ENCODE measurements at places on chromosomes 16 and 17. TPM values are rescaled to one million over a fixed set of nuclear protein-coding genes. Genes with fewer than 3 reads are reported as not detected.

DNA sequence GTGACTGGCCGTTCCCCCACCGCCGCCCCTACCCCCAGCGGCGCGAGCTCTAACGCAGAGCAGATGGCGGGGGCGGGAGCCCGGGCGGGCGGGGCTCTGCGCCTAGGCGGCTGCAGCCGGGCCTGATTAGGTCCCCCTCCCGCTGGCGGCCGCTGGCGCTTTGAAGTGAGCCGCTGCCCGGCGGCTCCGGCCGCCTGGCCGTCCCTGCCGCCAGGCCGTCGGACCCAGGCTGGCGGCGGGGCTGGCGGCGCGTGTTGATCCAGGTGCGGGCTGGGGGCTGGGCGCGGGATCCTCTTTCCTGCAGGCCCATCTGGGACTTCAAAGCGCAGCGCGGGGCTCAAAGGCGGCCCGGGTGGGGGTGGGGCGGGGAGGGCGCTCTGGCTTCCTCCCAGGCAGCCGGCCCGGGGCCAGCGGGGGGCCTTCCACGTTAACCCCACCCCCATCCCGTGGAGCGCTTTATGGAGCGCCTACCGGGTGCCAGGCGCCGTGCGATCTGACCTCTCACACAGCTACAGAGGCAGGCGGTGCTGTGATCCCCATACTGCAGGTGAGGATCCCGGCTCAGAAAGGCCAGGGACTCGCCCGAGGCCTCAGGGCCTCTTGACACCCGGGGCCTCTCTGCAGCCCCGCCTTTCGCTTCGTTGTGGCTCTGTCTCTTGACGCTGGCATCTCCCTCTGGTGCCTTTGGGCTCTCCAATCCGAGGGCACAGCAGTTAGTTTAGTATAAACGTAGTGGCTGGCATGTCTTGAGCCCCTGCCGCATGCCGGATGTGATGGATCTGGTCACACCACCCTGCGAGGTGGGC is 80.0 kb upstream of the NKD1 start:
- DNase-seq: no peak

- DNase-seq: no peak
Observed at GRCh38 chr17:49209061-49209571, 1.3 kb downstream of the GNGT2 start.

DNA sequence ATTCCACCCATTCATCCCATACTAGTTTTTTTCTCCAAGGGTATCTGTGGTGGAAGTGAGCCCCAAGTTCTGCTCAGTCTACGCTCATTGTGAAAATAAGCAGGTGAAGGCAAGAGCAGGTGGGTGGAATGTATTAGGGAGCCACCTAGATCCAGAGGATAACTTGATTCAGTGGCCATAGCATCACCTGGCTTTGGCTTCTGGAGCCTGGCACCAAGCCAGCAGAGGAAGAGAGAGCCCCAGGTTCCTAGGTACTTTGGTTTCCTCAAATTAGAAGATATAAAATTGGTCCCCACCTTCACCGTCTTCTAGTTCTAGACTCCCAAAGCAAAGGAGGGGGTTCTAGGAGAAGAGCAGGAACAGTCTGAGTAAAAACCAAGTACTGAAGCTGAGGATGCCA is 4.1 kb downstream of the FXR2 start:
- DNase-seq: no peak

The CORO6 gene
- 8.0 TPM for polyA plus RNA-seq

DNA sequence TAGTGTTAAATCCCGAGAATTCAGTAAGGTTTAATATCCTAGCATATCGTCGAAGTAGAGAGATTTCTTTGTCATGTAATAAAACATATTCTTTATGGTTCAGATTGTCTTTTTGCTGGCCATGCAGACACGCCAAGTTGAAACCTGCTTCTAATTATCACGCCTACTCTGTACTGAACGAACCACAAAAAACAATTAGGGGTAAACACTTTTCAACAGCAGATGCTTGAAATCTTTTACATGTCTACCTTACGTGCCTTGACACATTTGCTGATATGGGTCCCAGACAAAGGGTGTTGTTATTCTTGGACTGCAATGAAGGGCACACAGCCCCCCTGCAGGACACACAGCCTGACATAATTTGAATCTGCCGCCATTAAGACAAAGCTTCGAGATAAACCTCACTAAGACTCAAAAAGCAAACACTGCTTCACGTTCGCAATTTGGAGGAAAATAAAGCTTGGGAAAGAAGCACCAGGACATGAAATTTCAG is 13.3 kb downstream of the WIPI1 start:
- DNase-seq: no peak

DNA sequence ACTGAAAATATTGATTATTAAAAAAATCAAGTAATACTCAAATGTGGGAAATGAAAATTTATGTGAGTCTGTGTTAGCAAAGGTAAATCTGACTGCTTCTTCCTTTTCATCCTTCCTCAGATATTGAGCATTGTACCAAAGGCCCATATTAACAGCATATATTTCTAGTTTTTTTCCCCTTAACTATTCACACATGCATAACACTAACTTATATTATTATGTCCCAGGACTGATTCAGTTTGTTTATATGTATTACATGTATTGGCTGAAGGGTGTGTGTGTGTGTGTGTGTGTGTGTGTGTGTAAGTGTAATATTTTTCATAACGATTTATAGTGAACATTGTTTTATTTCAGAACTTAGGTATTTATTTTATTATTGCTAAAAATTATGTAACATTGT is 74.2 kb downstream of the BCAS3 start:
- DNase-seq: no peak

DNA sequence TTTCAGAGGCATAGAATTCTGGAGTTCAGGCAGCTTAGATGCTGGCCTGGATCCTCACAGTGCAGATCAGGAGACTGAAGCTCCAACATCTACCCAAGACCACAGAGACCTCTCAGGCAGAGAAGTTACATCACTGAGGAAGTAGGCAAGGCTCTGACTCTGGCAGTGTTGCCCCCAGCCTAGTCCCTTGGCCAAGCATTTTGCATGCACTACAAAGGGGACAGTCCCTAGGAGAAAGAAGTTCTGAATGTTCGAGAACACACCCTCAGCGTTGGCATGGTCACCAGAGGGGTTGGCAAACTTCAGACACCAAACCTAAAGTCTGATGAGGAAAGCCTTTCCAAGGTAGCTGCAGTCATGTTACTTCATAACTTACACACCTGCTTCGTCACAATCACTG is 2.5 kb downstream of the RANBP10 start:
- DNase-seq: no peak

DNA sequence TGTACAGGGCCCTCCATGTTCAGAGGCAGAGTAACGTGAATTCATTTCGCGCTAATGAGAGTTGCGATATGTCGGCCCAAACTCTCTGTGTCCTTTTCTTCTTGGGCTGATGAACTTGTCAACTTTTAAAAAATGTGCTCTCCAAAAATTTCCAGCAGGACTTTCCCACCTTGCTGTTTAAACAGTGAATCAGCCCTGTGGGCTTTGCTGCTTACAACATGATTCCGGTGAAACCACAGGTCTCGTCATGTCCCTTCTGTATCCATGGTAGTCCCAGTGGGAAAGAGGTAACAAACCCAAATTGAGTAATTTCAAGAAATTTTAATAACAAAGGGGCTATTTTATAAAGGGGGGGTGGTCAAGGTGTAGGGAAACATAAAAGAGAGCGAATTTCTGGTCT is 612.9 kb downstream of the MAF start:
- DNase-seq: no peak

The TEDC2 gene
- polyA plus RNA-seq: 2.2 TPM

The TPSB2 gene
- not detected for polyA plus RNA-seq

GRCh38 chr16:67775273-67775672 is 31.1 kb downstream of the RANBP10 start:
- no peak for DNase-seq

The CPD gene
- polyA plus RNA-seq: 78.5 TPM

- DNase-seq: no peak
Observed at GRCh38 chr16:48317614-48318315, 67.4 kb downstream of the SIAH1 start.

DNA sequence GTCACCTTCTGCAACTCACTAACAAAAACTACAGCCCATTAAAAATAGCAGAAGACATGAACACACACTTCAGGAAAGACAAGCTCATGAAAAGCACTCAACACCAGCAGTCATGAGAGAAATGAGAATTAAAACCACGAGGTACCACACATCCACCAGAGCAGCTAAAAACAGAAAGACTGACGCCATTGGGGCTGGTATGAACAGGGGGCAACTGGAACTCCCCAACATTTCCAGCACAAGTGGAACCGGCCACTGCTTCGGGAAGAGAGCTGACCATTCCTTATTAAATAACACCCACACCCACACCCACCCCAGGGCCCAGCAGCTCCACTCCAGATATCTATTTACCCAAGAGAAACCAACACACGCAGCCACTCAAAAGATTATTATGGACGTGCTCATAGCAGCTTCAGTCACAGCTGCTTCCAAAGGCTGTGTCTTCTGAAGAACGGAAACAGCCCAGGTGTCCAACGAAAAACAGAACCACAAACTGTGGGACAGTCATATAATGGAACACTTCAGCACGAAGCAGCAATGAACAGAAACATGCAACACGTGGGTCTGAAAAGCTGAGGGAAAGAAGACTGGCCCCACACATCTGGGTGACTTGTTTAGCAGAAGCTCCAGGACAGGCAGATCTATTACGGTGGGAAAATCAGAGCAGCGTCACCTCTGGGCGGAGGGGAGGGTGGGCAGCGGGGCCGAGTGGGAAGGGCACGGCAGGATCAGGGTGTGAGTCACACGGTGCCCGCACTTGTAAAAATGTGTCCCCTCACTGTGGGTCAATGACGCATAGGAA is 41.1 kb downstream of the KLHDC4 start:
- DNase-seq: no peak

The CDRT15L2 gene
- not detected for polyA plus RNA-seq

- DNase-seq: no peak
Observed at GRCh38 chr17:8921147-8921546, 44.4 kb downstream of the PIK3R5 start.

GRCh38 chr16:12426122-12426521 is 377.6 kb downstream of the CPPED1 start:
- DNase-seq: no peak

DNA sequence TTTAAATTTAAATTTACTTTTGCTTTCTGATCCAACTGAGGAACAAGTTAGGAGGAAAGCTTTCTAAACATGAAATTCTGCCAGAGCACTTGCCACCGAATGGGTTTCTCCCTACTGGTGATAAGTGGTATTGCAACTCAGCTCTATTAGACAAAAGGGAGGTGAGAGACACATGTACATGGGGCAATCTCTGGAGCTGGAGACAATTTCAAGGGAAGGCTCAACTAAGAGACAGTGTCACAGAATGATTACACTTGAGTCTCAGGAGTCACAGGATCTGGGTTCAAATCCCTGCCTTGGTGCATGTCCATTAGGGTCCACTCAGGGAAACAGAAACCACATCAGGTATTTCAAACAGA is 37.4 kb downstream of the SOCS1 start:
- DNase-seq: no peak

- no peak for DNase-seq
Observed at GRCh38 chr16:51666074-51666473, 515.0 kb upstream of the SALL1 start.

GRCh38 chr16:29663016-29663806 is at the start of gene SPN:
Gene SPN, plus strand, starts transcription at chr16:29663247. Its CDS starts 482 bp downstream, at chr16:29663729.
- no peak for DNase-seq

The TMEM98 gene
- 314 TPM for polyA plus RNA-seq

DNA sequence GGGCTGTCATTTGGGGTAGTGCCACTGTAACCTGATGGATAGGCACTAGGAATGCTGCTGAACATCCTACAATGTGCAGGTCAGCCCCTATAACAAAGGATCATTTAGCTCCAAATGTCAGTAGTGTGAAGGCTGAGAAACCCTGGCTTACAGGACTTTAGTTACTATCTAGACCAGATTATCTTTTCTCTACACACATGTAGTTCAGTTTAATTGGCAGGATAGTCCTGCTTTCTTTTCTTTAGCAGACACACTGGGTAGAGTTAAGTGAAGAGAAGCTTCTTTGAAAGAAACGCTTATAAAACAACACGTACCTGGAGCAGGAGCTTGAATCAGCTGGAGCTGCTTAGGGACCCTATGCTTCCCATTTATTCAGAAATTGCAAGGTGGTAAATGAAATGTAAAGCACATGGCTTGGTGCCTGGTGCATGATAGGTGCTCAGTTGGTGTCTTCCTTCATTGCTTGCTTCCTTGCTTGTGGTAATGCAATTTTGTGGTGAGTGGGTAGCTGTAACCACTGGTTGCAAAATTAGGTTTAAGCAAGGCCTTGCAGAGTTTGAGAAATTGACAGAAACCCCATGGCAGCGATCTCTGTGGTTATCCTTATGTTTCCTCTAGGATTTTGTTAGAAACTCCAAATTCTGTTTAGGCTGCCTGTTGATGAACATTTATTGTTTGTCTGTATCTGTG is 9.4 kb downstream of the METTL9 start:
- DNase-seq: no peak

- DNase-seq: no peak
Observed at GRCh38 chr16:78659668-78660217, 560.3 kb downstream of the WWOX start.

The KRTAP2-2 gene
- 0.16 TPM for polyA plus RNA-seq

- no peak for DNase-seq
Observed at GRCh38 chr17:29615048-29615385, 7.7 kb downstream of the CORO6 start.

DNA sequence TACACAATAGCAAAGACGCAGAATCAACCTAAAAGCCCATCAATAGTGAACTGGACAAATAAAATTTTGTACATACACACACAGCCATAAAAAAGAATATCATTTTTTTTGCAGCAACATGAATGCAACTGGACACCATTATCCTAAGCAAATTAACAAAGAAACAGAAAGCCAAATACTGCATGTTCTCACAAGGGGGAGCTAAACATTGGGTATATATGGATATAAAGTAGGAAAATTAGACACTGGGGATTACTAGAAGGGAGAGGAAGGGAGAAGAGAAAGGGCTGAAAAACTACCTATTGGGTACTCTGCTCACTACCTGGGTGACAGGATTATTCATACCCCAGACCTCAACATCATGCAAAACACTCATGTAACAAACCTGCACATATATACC is 28.2 kb downstream of the ADAMTS18 start:
- DNase-seq: no peak

DNA sequence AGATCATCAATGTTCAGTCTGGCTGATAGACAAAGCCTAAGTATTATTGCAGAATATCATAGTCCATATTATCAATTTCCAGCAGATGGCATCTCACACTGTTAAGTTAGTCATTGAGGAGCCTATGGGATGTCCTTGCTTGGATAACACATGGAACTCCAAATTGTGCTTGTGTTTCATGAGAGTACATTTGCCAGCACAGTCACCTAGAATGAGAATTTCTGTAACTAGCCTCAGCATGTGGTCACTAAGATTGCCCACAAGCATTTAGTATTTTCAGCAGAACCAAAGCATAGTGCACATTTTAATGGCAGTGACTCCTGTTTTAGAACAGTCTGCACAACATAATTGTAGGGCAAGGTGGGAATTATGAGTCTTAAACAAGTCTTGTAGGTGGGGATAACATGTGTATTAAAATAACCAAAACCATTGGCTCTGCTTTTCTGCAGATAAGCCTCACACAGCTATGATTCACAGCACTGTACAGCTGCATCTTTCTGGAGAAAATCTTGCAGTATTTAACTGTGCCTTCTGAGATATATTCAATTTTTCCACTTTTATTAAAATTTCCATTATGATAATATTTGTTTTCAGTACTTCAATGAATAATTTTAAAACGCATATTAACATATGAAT is 882.8 kb upstream of the SOX9 start:
- no peak for DNase-seq
